ENCODE measurements at places on chromosomes 2 and 18.

DNA sequence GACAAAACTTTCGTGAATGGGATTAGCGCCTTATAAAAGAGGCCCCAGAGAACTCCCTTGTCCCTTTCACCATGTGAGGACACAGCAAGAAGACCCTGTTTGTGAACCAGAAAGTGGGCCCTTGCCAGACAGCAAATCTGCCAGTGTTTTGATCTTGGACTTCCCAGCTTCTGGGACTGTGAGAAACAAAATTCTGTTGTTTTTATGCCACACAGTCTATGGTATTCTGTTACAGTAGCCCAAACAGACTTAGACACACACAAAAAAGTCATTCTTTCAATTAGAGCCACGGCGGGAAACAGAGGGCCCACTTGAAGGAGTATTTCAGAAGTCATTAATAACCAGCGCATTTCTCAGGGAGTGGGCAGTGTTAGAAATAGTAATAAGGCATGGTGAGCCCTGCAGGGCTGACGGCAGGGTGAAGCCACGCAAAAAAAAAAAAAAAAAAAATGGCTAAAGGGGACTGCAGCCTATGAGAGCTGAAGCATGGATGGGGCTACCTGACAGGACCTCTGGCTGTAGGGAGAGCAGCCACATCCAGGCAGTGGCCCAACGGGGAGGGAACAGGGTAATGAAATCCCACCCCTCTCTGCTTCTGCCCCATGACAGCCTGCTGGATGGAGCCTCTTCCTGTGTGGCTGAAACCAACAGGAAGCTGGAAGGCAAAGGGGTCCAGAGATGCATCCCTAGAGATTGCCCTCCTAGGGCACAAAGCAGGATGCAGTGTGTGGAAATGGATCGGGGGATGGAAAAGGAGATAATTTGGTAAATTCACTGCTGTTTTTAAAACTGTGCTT, 189.3 kb downstream of the KCNS3 start:
- DNase-seq = no peak

- DNase-seq = no peak
These were observed 3.9 kb upstream of the SOS1 start for GRCh38 chr2:39124746-39125057.

DNA sequence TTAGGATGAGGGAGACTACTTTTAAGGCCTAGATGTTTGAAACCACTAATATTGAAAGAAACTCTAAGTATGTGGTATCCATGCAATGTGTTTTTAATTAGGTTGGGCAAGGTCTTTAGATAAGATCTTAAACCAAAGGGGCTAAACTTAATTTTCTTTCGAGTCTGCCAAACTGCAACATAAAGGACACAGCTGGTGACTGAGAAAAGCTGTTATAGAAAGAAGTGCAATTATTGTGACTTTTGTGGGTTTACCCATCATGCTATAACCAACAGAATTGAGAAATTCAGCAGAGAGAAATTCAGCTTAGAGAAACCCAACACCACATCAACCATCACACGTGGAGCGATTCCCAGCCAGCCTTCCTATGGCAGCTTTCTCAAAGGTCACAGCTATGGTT, 119.5 kb upstream of the LMAN1 start:
- no peak for DNase-seq

- no peak for DNase-seq
These were observed 187.1 kb downstream of the ZBTB7C start for GRCh38 chr18:48222118-48222517.

DNA sequence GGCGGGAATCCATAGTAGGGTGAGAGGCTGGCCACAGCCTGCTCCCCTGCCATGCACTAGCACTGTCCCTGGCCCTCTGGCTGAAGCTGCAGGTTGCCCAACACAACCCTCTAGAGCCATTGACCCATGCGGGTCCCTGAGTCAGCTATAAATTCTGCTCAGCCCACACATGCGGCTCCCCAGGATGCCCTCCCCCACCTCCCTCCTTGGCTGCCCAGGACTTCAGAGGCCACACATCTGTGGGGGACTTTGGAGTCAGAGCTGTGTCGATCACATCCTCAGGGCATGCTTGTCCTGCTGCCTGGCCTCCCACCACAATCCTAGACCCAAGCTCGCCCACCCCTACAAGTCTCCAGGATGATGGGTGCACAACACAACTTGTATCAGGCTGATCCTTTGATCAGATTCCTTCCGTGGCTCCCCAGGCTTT, 97.0 kb downstream of the TFCP2L1 start:
- no peak for DNase-seq

DNA sequence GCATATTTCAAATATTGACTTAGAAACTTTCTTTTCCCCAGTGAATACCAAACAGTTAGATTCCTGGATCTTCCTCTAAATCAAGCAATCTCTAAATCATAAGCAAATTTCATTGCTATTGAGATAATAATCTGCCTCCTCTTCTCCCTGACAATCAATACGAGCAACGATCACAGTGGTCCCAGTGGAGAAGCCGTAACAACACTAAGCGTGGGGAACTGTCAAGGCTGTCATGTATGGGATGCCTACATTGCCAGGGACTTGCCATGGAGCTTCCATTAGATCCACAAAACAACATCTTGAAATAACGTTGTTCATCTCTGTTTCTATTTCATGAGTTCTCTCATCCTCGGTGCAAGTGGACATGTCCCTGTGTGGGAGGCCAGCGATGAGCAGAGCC, 61.3 kb downstream of the SNTG2 start:
- no peak for DNase-seq

DNA sequence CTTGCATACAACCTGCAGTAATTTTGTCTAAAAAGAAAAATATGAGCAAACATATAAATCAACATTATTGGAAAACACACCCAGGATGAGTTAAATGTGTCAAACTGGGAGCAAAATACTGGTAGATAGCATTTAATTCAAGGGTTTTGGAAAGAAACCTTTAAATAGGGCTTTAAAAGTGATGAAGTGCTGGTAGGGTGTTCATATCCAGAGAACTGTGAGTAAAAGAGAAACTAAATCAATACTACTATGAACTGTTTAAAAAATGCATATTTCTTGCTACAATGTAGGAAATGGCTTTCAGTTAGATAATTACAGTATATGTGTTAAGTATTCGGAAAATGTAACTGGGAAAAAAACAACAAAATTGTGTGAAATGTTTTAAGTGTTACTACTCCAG, 117.8 kb downstream of the ATAD2B start:
- no peak for DNase-seq

DNA sequence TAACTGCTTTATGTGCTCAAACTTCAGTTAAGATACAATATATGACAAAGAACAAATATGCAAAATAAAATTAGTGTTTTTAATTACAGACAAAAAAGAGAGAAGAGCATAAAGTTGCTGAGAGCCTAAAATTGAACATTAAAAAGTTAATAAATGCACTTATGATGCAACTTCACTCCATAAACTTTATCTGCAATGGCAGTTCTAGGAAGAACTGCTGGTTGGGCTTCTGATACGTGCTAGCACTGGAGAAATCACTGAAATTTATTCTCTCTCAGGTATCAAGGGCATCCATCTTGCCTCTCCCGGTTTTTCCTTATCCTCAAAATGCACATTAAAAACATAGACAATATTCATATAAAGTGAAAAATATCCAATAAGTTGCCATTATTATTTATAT, 35.7 kb downstream of the MYO3B start:
- DNase-seq = no peak

GRCh38 chr18:79136742-79137141, 67.5 kb downstream of the ATP9B start:
- no peak for DNase-seq

GRCh38 chr2:144213797-144214196, 306.1 kb downstream of the ZEB2 start:
- no peak for DNase-seq

- no peak for DNase-seq
These were observed 120.4 kb downstream of the LIPG start for GRCh38 chr18:49682173-49682802.

DNA sequence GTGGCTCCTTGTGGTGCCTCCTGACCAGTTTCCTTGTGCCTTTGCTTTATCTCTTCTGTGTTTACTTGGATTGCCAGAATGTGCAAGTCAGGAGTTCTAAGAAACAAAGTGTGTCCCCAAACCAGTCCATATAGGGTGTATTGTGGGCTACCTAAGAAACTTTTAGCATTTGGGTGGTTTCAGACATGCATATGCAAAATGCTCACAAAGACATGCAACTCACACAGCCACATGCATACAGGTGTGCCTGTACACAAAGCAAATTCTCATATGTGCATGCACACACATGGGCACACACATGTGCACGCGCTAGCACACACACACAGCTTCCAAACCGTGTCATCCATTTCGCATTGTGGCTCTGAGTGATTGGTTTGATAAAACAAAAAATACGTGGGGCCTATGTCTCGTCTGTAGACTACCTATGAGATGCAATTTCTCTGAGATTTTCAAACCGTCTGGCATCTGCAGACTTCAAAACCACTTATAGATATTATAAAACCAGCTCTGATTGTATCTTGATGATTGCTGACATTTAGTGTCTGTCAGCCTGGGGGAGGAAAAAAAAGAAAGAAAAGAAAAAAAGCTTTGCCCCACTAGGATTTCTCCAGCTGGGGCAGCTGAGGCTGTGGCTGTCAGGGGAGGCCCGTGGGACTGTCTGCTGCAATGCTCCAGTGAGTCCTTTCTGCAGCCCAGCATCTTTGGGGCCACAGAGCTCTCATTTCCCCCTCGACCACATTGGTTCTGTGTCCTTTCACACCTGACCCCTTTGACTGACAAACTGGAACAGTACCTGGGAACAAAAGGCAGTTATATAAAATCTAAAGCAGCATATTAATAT, 556.1 kb downstream of the CMPK2 start:
- no peak for DNase-seq

DNA sequence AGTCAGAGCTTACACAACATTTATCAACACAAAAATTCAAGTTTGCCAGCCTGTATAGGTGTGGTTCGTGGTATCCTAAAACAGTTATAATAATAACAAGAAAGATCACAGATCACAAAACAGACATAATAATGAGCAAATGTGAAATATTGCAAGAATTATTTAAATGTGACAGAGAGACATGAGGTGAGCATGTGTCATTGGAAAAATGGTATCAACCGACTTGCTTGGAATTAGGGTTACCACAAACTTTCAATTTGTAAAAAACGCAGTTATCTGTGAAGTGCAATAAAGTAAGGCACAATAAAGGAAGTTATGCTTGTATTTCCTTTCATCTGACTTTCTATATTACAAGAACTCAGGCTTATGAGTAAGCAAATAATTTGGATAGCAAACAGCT, 116.8 kb downstream of the IKZF2 start:
- DNase-seq = no peak

DNA sequence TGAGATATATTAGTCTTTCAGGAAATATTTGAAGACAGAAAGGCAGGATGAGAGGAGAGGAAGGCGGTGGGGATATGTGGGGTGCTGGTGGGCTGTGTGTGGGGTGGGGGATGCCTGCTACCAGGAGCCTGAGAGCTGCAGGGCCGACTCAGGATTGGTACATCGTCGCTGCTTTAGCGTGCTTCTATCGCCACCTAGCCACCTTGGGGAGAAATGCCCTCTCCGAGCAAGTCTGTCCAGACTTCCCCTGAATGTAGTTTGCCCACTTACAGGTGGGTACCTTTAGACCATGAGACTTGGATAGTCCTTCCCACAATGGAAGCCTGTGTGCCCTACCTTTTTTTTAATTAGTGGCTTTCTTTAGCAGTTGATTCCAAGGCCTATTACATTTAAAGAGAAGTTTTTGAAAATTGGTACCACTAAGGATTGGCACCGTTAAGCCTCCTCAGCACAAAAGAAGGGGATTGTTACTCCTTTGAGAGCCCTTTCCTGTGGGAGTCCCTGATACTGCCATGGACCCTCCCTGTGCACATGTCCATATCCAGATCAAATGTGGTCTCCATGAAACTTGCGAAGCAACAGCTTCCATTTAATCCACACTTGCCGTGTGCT, 114.1 kb upstream of the NDUFV2 start:
- DNase-seq = peak; percentile 55

GRCh38 chr2:178912416-178913048, 105.3 kb upstream of the TTN start:
- no peak for DNase-seq

DNA sequence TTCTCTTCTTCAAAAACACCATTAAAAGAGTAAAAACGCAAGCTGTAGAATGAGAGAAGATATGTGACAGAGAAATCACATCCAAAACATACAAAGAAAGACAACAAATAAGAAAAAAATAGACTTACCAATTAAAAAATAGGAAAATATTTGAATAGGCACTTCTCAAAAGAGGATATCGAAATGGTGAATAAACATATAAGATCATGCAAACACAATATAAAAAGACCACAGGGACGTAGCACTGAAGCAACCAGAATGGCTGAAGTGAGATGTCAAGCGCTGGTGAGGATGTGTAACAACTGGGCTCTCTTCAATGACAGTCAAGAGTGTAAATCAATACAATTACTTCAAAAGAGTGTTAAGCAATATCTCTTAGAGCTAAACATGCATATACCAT, 202.3 kb downstream of the ZBTB7C start:
- no peak for DNase-seq

DNA sequence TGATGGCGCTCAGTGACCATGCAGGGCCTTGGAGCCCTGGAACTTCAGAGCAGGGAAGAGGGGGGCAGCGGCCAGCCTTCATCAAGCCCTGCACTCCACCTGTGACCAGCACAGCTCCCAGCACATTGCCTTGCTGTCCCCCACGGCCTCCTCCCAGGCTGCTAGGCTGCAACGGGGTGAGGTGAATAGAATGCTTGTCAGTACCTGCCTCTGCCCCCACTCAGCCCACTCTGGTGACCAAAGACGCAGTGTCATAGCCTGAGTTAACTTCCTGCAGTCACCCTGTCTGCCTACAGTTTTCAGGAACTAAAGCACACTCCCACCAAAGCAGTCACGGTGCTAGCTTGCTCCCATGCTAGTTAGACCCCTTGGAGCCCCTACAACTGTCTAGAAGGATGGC, 72.1 kb downstream of the STPG4 start:
- DNase-seq = no peak

DNA sequence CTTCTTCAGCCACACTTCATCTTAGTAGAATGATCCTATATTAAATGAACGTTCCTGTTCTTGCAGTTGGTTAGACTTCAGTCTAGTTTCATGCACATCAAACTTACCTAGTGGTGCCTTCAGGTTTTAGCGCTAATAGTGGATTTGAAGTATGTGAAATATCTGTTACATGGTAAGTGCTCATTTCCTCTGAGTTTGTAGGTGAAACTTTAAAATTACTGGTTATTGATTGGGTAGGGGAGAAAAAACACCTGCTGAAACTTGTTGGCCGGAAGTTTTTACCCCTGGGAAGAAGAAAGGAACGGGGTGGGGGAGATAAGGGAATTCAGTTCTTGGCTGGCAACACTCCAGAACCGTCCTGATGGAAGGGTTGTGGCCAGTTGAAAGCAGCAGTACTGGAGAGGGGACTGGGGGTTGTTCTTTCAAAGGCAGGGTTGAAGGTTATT, 112.8 kb downstream of the SPTBN1 start:
- no peak for DNase-seq

- DNase-seq = no peak
These were observed 257.3 kb downstream of the BCL2 start for GRCh38 chr18:63062246-63062645.

- no peak for DNase-seq
These were observed 2.3 kb upstream of the TFCP2L1 start for GRCh38 chr2:121287146-121287798.

- DNase-seq = no peak
These were observed 243.4 kb downstream of the RDH14 start for GRCh38 chr2:18317017-18317416.
